ENCODE measurements at places on chromosomes 3 and 15. TPM values are rescaled to one million over a fixed set of nuclear protein-coding genes. Genes with fewer than 3 reads are reported as not detected.

GRCh38 chr15:29043736-29044502, 158.1 kb downstream of the APBA2 start:
- DNase-seq = no peak

GRCh38 chr3:119981386-119981785, 112.9 kb downstream of the GSK3B start:
- no peak for DNase-seq

DNA sequence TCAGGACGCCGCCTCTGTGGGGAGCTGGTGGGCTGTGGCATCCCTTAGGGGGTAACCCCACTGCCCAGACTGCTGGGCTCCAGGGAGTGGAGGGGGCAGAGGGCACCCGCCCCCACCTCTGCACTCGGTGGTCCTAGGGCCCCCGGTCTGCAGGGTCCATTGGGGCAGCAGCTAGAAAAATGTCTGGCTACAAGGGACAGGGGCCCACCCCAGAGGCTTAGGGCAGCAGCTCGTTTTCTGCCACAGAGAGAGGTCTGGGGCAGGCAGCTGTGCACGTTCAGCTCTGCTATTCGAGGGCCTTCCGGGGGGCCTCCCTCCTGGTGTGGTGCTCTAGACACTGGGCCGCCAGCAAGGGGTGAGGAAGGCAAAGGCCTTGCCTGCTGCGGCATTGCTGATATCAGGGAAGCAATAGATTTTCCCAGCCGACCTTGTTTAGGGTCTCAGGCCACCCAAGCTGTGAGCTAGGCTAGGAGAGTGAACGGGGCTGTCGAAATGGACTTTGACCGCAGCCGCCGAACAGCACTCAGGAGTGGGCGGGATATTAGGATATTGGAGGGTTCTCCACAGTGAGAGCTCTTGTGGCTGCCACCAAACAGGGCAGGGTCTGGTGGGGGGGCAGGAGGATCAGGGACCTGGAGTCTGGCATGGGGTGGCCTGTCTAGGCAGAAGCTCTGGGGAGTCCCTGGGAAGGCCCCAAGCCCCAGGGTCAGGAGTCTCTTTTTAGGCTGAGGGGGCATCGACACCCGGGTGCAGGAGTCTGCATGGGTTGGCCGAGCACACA, 61.4 kb upstream of the KLF13 start:
- DNase-seq = no peak

GRCh38 chr3:124761250-124761796, 31.1 kb downstream of the UMPS start:
- DNase-seq = peak; percentile 93

GRCh38 chr3:45655906-45656305, 33.3 kb upstream of the SACM1L start:
- no peak for DNase-seq

DNA sequence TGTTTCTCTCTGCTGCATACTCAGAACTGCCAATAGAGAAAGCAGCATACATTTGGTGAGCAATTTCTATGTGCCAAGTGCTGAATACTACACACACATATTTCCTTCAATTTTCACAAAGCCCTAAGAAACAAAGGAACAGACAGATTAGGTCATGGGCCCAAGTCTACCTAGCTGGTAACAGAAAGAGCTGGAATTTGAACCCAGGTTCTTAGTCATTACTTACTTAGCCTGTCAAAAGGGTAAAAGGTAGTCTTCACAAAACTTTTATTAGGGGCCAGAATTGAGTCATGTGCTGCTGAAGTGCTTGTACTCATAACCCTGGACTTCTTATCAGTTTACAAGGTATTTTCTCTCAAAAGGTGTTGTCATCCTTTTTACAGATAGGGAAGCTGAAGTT, 10.4 kb upstream of the ABHD17C start:
- DNase-seq = no peak

DNA sequence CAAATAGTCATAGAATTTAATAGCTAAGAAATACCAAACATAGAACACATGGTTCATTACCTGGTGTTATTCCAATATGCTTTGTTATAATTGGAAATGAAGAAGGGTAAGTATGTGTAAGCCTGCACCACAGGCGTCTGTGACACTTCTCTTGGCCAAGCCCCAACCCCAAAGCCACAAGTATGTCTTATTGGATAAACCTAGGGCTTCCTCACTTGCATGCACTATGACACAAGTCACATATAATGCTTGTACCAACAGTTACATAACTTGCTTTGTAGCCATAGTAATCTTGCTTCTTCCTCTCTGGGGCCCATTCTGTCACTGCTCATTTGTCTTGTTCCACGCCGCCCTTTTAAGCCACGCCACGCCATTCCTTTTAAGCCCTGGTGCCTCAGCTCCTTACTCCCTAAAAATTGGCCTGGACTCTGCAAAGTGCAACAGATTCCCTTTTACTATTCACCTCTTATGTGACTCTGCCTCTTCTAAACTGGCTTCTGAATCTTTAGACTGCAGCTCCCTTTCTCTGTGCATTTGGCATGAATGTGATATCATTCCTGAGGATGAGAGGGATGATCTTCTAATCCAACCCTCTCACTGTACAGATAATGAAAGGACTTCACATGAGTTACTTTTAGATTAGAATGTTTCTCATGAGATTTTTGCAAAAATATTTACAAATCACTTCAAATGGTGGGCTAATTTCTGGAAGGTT, 48.1 kb upstream of the EPHA3 start:
- DNase-seq = no peak

DNA sequence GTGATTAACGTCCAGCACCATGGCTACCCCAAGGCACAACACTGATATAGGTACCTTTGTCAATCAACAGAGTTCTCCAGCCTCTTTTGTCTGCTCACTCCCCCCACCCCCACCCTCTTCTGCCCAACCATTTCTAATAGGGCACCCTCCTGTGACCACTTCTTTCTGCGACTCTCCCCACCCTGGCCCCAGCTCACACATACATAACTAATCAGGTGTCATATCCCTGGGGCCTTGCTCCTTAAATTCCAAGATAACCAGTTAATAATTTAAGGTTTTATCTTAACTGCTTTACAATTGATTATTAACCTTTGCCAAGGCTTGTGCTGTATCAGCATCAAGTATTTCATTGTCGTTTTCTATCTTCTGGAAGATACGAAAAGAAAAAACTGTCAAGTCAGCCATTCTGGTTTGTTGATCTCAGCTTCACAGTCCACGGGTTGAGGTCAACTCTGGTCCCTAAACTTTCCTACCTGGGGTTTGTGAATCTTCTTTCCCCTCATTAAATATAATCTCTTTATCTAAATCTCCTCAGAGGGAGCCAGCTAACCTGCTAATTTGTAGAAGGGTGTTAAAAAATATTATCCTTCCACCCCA, 27.3 kb upstream of the SLC28A2 start:
- DNase-seq = no peak

- DNase-seq = peak; percentile 17
These were observed 6.9 kb downstream of the CXCR6 start for GRCh38 chr3:45950131-45950530.

The TYRO3 gene
- 5.0 TPM for total RNA-seq

The ANKRD34C gene
- not detected for total RNA-seq

The TMOD2 gene
- total RNA-seq = 9.2 TPM

The GOLGA8T gene
- total RNA-seq = 0.27 TPM

The LMAN1L gene
- 23.5 TPM for total RNA-seq

The FBLN2 gene
- 53.8 TPM for total RNA-seq

All from left ventricle myocardium superior (tissue), 1 donor.